ENCODE measurements at places on chromosomes 6 and 20.

GRCh38 chr6:35850208-35850607 is 45.1 kb downstream of the LHFPL5 start:
- no peak overlapping the region for H3K4me3 ChIP-seq
- no peak for DNase-seq
- peaks cover 35% of the 10 kb centered on the region for H3K36me3 ChIP-seq
- H3K27me3 ChIP-seq = no peaks in the 10 kb centered on the region
- no peaks in the 10 kb centered on the region for H3K4me1 ChIP-seq

DNA sequence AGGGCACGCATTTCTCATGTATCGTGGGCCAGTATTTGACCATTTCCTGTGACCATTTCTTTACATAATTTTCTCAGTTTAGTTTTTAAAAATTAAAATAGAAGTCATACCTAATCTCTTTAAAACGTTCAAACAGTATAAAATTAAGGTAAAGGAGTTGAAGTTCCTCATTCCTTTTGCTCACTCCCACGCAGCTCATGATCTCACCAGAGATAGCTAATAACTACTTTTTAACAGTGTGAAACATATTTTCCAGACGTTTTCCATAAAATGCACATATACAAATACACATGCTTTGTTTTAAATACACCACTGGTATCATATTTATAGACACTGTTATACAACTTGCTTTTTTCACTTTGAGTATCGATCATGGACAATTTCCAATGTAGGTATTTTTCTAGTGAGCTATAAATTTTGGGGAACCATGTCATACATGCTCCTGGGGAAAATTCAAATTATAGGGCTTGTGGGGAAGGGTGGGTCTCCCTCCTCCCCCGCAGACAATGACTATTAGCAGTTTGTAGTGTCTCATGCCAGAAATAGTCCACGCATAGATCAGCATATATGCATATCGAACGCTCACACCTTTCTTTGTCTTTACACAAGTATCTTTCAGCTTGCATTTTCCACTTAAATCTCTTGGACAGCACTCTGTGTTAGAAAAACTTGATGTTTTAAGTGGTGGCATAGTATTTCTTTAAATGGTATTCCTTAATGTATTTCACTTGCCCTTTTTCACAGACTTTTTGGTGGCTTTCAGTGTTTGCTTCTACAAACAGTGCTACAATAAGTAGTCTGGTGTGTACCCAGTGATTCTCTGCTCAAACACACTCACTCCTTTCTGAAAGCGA is 145.5 kb upstream of the ZNF217 start:
- H3K4me1 ChIP-seq = peaks cover 26% of the 10 kb centered on the region
- no peaks in the 10 kb centered on the region for H3K27me3 ChIP-seq
- no peak for DNase-seq
- no peaks in the 10 kb centered on the region for H3K36me3 ChIP-seq

DNA sequence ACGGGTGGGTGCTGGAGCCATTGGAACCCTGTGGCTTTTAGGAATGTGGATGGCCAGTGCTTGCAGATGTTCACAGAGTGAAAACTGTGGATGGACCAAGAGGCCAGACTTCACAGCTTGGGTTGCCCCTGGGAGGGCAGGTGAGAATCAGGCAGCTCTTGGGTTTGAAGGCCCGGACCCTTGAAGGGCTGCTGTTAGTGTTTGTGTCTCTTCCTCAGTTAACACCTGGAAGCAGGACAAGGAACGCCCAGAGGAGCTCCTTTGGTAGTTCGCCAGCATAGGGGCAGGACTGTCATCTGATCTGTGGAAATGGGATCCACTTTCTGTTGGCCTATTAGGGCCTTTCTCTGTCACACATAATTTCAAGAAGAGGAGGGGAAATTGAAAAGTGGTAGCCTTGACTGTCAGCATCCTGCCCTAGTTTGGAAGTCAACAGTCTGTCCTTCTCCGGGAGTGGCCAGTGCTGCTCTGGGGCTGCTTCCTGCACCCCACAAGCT is 43.6 kb downstream of the RIOK1 start:
- DNase-seq = no peak
- H3K27ac ChIP-seq = no peak overlapping the region
- H3K4me3 ChIP-seq = no peak overlapping the region

- no peak overlapping the region for H3K27ac ChIP-seq
- no peaks in the 10 kb centered on the region for H3K27me3 ChIP-seq
- DNase-seq = no peak
- H3K4me3 ChIP-seq = no peak overlapping the region
Observed at GRCh38 chr6:124430740-124431318, 531.4 kb upstream of the RNF217 start.

- no peak overlapping the region for H3K27ac ChIP-seq
- H3K36me3 ChIP-seq = no peaks in the 10 kb centered on the region
- no peak overlapping the region for H3K4me3 ChIP-seq
- no peak for DNase-seq
Observed at GRCh38 chr6:105346052-105346451, 56.8 kb downstream of the PREP start.

- no peak for DNase-seq
- H3K27me3 ChIP-seq = no peaks in the 10 kb centered on the region
- no peaks in the 10 kb centered on the region for H3K4me1 ChIP-seq
- no peaks in the 10 kb centered on the region for H3K36me3 ChIP-seq
- no peak overlapping the region for H3K4me3 ChIP-seq
Observed at GRCh38 chr6:164045082-164045481, 630.6 kb downstream of the QKI start.

DNA sequence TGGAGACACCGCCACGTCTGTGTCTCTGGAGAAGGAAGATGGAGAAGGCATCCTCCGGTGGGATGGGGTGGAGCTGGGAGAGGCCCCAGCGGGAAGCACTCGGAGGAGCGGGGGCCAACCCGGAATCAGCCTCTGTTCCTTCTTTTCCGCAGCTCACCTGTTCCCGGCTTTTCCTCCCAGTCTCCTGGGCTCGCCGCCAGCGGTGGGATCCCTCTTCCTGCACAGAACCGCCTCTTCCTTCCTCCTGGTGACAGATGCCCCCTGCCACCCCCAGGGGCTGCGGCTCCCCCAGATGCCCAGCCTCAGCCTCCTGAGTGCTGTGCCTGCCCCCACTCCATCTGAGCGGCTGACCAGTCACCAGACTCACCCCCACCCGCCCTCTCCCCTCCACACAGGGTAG is 23.3 kb downstream of the RAMACL start:
- H3K4me3 ChIP-seq = no peak overlapping the region
- H3K4me1 ChIP-seq = no peaks in the 10 kb centered on the region
- H3K27ac ChIP-seq = no peak overlapping the region
- no peaks in the 10 kb centered on the region for H3K36me3 ChIP-seq

GRCh38 chr6:40841721-40842120 is 197.3 kb downstream of the UNC5CL start:
- no peak overlapping the region for H3K27ac ChIP-seq
- no peaks in the 10 kb centered on the region for H3K4me1 ChIP-seq
- H3K4me3 ChIP-seq = no peak overlapping the region
- H3K27me3 ChIP-seq = no peaks in the 10 kb centered on the region

DNA sequence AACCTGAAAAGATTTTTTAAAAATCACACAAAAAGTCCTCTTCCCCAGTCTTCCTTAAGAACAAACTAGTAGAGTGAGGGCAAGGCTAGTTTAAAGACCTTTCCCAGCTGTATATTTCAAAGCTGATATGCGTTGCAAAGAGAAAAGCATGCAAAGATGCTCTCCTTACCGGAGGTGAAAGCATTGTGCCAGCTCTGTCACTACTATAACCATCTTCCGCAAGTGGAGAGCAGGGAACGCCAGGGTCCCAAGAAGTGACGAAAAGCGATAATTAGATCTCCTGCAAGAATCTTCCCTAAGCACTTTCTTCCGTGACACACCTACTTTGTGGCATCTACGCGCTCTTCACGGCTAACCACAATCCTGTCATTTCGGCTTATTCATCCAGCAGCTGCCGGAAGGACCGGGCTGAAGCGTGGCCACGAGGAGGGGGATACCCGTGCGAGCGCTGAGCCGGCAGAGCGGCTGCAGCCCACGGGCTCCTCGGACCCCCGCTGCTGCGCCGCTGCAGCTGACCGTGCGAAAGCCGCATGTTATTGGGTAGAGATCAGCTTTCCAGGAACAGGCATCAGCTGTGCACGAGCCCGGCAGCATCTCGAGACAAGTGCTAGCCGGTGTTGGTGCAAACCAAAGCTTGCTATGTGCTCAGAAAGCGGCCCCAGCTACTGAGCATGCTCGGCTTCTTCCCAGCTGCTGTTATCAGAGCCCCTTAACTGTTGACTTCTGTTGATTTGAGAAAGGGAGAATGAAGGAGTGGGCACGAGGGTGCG is 57.2 kb upstream of the ARHGAP18 start:
- H3K27me3 ChIP-seq = no peaks in the 10 kb centered on the region
- no peaks in the 10 kb centered on the region for H3K36me3 ChIP-seq
- H3K27ac ChIP-seq = no peak overlapping the region
- peak overlapping the region; percentile 91 for H3K4me3 ChIP-seq
- DNase-seq = peak; percentile 41
- peaks cover 9% of the 10 kb centered on the region for H3K4me1 ChIP-seq

GRCh38 chr6:105179244-105180065 is at the start of gene POPDC3:
TSS of gene POPDC3 (minus strand) at chr6:105180014. CDS start at chr6:105161909, 18,105 bp downstream.
- no peak for DNase-seq
- H3K27ac ChIP-seq = no peak within 1 kb of the TSS
- no peak within 1 kb of the TSS for H3K4me3 ChIP-seq
- H3K36me3 ChIP-seq = no peaks in the 10 kb centered on the region
